Urinary bladder (tissue), 4 donors: ENCODE measurements at places on chromosomes 7 and 10.

DNA sequence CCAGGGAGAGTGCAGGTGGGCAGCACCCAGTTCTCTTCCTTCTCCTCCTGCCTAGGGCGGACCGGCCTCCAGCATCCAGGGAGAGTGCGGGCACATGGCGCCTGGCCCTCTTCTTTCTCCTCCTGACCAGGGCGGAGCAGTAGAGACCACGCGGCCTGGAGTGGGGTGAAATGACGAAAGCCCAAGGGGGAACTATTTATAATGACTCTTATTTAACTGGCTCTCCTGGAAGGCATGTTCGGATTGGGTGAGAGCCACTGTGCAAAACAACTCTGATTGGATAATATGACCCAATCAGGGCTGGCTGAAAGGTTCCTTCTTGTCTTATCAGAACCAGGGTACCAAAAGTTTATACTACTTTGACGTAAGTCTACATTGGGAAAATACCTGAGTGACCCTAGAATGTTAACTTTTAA is 63.1 kb downstream of the ZNF37A start:
- DNase-seq, result no peak

GRCh38 chr10:54667136-54667535 is 133.9 kb downstream of the PCDH15 start:
- DNase-seq, result no peak

DNA sequence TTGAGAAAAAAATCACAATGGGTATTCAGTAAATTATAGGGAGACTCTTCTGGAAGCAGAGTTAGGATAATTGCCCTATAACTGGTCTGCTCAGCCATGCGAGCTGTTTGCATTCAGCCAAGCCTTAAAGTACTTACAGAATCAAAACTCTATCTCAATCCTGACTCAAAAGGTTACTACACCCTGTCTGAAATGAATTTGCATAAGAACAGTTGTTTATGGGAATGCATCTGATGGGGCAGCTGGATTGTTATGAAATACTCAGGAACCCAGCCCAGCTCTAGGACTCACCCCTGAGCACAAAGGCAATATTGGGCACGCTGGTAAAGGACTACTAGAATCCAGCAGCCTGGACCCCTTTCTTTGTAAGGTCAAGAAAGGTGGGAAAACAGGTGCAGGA is 38.8 kb downstream of the AKR1B15 start:
- DNase-seq, result no peak

GRCh38 chr10:56349611-56350010 is 11.4 kb downstream of the ZWINT start:
- no peak for DNase-seq

GRCh38 chr10:109911903-109912302 is 11.4 kb downstream of the XPNPEP1 start:
- DNase-seq, result no peak

DNA sequence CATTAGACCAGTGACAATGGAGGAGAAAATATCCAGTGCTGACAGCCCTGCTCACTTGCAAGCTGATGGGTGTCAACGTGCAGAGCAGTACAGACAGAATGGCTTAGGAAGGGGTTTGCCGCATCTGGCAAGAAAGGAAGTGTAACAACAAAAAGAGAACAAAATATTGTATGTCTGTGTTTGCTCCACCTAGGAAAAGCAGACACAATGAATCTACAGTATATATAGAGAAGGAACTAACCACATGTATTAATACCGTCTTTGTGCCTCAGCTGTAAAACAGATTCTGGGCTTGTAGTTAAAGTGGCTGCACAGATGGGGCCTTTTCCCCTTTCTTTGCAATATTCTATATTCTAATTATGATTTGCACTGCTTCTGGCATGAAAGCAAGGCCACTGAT is 281.1 kb upstream of the MEOX2 start:
- DNase-seq, result no peak

- DNase-seq, result no peak
Observed at GRCh38 chr7:50317697-50318669, 13.5 kb downstream of the IKZF1 start.
